ENCODE measurements at places on chromosomes 5 and 9.

GRCh38 chr5:171848486-171848885 lies 62.9 kb downstream of the SMIM23 start:
- no peak for DNase-seq

DNA sequence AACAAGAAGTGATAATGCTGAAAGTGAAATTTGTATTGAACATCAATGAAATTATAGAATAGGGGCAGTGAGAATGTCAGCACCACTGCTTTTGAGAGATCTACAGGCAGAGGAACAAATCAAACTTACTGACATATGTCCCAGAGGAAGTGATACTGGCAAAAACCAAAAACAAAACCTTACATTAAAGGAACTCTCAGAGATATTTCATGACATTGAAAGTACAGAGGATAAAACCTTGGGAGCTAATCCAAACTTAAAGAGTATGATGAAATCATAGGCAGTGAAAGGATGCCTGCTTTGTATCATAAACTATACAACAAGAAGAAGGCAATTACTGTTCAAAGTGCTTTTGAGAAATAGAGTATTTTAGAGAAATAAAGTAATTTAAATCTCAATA lies 90.4 kb upstream of the SV2C start:
- peak; percentile 8 for DNase-seq

GRCh38 chr5:154986151-154986550 lies 27.4 kb upstream of the KIF4B start:
- DNase-seq: no peak

- no peak for DNase-seq
These were observed 2.3 kb upstream of the DNLZ start for GRCh38 chr9:136365775-136366222.

GRCh38 chr5:162288647-162289296 lies 221.2 kb downstream of the GABRG2 start:
- peak; percentile 28 for DNase-seq

DNA sequence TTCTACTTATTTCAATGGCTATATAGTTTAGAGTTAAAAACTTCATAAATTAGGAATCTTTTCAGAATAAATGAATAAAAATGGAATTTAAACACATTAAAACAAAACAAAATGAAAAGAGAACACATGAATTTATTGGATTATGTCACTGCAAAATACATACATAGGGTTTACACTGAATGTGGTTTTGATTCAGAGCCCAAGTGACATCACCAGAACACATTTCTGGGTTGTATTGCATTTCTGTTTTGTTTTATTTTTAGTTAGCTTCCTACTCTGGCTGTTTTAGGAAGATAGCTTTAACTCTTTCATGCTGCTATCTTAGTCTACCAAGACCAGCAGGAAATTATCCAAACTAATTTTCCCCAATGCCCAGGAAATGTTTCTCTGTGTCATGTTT lies 1935.0 kb downstream of the EFNA5 start:
- DNase-seq: no peak

- no peak for DNase-seq
These were observed 63.4 kb downstream of the BARX1 start for GRCh38 chr9:93891549-93892310.

- no peak for DNase-seq
These were observed 138.5 kb downstream of the MPDZ start for GRCh38 chr9:13140843-13141592.

GRCh38 chr5:74205767-74206578 lies 434.6 kb downstream of the ENC1 start:
- no peak for DNase-seq

DNA sequence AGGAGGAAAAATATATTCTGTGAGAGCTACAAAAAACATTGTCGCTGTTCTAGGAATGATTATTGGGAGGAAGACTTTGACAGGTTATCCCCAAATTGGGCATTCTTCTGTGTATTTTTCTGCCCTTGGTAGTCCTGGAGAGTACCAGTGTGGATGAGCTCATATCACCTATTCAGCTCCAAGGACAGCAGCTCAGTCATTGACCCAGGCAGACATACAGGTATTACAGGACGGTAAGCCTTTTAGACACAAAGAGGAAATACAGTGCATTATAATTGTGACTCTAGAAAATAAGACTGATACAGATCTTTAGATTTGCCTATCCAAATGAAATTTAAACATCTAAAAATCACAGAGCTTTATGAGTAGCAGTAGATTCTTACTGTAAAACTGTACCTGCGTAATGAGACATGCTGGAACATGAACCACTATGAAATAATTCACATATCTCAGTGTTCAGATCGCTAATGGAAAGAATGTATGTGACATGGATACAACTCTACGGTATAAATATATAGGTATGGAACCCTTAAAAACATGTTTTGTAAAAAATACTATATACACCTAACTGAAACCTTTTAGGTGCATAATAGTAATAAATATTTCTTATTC lies 56.0 kb downstream of the PLK2 start:
- DNase-seq: no peak

DNA sequence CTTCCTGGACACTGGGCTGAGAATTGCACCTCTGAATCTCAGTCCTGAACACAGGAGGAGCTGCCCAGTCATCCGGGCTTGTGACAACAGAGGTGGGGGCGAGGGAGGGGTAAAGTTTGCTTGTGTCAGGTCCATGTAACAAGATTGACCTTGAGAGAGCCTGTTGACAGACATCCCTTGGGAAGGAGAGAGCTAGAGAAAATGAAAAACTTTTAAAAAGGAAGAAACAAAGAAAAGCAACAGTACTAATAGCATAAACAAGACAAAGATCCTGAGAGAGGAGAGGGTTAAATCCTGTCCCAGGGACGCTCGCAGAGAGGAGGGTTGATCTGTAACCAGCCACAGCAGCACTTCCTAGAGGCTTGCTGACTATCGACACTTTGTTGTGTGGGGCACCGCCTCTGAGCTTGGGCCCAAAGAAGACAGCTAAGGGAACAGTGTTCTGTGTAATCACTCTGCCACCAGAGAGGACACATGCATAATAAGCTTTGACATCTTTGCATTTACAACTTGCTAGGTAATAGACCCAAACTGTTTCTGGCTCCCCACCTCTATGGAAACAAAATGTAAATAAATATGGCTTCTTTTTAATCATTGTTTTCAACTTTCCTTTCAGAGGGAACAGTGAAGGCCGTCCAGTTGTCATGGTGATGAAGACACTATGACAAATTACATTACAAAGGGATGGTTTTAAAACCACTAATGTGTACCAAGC lies 363.7 kb downstream of the CSNK1G3 start:
- no peak for DNase-seq

GRCh38 chr5:127723571-127723970 lies 20.4 kb downstream of the CCDC192 start:
- no peak for DNase-seq

GRCh38 chr9:89952401-89952800 lies 347.6 kb downstream of the GADD45G start:
- no peak for DNase-seq

DNA sequence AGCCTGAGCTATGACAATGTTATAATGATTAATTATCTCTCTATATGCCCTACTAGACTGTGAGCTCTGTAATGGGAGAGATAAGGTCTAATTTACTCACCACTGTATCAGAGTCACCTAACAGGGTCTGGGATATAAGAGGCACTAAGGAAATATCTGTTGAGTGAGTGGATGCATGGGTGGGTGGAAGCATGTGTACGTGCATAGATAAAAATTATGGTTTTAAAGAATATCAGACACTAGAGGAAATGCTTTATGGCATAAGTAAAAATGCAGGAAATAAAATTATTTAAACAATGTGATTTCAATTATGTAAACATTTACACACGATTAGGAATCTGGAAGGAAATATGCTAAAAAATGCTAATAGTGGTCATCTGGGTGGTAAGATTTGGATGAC lies 137.8 kb downstream of the SPOCK1 start:
- DNase-seq: no peak

DNA sequence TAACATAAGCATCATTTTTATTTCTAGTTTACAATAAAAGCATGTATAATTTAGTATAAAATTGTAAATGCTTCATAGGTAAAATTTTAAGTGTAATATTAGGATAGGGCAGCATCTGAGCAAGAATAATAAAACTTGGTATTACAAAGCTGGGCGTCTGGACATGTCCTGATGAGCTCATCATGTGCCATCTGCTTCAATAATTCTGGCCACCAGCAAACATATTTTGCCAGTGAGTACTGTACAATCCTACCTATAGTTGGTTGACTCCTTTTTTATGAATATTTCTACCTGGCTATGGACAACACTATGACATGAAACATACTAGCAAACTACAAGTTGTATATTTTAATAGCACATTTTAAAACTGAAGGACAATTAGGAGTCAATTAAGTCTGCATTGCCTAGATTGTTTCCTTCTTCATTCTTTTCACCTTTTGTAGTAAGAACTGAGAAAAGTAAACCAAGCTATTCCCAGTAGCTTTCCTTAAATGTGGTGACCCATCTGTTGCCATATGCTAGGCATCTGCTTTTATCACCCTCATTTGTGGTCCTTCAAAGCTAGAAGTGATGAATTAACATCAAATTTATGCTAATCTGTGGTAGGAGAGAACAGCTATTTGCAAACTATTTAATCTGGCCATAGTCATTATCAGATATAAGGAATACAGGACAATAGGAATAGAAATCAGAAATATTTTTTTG lies 23.4 kb downstream of the LURAP1L start:
- no peak for DNase-seq

DNA sequence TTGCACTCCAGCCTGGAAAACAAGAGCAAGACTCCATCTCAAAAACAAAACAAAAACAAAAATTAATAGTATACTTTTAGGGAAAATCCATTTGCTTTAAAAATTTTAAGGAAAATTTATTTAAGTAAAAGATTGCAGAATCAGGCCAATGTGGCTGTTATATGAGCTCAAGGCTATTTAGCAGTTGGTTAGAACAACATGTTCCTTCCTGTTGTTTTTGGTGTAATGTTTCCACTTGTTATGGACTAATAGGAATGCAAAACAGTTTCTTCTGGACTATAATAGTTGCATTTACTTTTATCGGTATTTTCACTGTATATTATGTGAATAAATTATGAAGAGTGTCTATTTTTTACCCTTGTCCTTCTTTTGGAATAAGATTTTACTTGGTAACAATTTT lies 3.0 kb upstream of the CDC42SE2 start:
- no peak for DNase-seq

DNA sequence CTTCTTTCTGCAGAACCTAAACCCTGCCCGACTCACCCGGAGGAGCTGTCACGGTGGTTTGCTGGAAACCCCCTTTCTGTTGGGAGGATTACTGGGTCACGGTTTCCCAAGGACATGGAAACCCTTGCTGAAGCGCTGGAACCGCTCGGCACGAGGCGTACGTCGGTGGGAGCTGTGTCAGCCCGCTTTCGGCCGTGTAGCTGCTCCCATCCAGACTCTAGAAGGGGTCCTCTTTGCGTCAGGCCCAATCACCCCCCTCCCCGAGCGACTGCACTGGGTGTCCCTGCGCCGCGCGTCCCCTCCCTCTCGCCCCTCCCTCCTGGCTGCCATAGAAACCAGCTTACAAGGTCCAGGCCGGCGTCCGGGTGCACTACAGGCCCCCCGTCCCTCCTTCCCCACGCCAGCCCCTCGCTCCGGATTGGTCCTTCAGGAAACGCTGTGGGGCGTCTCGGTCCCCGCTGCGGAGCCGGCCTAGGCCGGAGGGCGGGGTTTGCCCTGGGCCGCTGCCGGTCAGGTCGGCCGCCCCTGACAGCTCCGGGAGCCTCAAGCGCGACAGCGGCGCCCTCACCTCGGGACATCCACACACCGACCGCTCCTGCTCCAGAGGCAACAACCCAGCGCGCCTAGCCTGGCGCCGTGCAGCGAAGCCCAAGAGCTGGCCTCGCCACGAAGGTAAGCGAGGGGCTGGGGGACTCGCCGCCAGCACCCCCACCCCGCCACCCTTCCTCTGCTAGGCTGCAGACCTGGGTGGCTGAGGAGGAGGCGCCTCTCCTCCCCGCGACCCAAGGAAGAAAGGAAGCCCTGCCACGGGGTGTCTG lies at the start of gene NIM1K:
Gene NIM1K (plus strand): TSS at position 486 of the 818 bp plus-strand sequence. CDS start 53,551 bp downstream, outside the sequence.
- DNase-seq: no peak

- no peak for DNase-seq
These were observed 47.9 kb downstream of the TMEM252 start for GRCh38 chr9:68492806-68493205.

GRCh38 chr9:98964911-98965336 lies 21.2 kb downstream of the COL15A1 start:
- no peak for DNase-seq

DNA sequence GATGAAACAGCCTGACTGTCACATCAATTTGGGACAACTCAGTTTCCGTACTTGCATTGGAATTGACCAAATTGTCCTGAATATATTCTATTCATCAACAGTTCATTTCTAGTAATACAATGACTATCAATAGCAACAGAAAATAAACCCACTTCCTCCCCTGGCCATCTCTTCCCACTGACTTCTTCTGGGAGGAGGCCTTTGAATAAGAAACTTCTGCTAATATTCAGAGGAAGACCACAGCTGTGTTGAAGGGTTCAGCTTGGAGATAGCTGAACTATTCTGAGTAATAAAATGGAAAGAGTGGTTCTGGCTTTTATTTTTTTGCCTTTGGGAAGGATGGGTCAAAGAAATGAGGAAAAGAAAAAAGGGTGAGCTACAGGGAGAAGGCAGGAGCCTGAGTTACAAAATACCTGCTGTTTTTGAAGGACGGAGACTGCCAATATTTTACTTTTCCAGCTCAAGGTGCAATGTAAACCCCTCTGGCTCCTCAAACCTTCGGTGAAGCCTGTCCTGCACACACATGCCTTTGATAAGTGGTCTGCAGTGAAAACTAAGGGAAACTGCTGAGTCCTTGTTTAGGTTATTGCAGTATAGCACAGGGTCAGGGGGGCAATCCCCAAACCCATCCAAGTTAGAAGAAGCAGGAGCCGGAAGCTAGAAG lies 29.9 kb downstream of the FYB1 start:
- DNase-seq: no peak

DNA sequence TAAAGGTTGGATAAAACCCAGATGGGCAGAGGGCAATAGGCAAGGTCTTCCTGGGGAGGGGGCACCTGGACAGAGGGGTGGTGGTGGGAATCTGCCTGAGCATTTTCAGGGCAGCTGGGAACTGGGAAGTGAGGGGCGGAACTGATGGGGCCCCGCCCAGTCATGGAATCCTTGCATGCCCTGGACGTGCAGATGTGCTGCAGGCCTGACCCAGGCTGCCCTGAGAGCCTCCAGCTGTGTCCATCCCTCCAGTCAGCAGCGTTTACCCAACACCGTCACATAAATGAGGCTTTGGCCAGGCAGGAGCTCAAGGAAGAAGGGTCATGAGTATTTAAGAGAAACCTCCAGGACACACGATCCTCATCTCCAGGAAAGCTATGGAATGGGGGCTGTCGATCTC lies 70.3 kb downstream of the DAB2IP start:
- no peak for DNase-seq

DNA sequence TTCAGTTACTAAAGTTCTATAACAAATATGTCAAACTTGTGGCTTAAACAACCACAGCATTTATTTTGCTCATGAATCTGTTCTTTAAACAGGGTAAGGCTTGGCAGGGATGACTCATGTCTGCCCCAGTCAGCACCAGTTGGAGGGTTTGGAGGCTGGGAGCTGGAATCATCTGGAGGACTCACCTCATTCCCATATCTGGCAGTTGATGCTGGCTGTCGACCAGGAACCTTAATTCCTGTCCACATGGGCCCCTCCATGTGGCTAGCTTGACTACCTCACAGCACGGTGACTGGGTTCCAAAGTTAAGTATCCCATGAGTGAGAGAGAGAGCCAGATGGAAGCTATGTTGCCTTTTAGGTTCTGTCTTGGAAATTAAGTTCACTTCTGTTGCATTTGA lies 13.8 kb upstream of the CCL28 start:
- DNase-seq: no peak

GRCh38 chr5:125559296-125559695 lies 812.9 kb upstream of the ZNF608 start:
- DNase-seq: no peak

Measured in GM12878 (cell line).